Putamen (tissue), 1 donor: ENCODE measurements at places on chromosomes 1 and 21.
A peak's percentile ranks its signal among the peaks of the same experiment; 100 is the strongest.

GRCh38 chr1:178096421-178096820 is 2.5 kb downstream of the RASAL2 start:
- DNase-seq: no peak

DNA sequence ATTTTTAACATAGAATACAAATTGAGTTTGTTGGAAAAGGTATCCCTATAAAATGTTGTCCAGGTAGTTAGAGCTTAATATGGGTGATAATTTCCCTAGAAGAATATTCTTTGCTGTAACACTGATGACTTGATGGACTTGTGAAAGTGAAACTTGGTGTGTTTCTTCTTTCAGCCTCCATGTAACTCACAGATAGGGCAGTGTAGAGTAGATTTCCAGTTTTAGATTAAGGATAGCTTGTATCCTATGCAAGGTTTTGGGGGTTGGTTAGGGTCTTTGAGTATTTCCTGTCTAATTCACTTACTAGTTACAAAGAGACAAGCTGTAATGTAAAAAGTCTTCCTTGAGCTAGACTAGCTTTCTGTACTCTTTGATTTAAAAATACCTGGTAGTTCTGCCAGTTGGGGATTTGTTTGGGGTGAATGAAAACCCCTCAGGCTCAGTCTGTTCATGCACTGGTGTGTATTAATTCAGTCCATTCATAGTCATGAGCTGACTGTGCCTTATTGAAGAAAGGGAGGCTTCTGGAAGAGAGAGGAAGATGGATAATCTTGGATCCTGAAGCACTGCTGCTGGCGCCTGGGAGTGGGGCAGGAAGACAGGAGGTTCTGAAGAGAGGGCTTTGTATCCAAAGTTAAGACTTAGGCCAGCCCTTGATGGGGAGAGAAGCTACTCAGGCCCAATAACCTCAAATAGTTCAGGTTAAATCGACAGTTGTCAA is 83.6 kb downstream of the CAMTA1 start:
- no peak for DNase-seq

GRCh38 chr1:17239420-17239819 is 9.5 kb upstream of the PADI3 start:
- DNase-seq: peak; percentile 20

DNA sequence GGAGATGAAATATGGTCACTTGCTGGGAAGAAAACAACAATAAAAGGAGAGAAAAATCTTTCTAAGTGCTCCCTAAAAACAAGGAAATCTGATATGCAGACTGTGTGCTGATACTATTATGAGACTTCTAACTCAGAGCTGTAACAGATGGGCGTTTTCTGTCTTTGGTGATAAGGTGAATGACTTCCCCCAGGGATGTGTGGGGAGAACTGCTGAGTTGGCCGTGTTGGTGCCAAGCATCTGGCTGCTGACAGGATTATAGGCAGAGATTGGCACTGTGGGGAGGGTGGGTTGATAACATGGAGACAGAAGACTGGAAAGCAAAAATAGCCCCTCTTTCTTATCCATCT is 438.5 kb upstream of the PLXNA2 start:
- DNase-seq: no peak

- no peak for DNase-seq
Observed at GRCh38 chr1:225597926-225598575, 54.9 kb downstream of the ENAH start.
